ENCODE measurements at places on chromosomes 2 and 18.

DNA sequence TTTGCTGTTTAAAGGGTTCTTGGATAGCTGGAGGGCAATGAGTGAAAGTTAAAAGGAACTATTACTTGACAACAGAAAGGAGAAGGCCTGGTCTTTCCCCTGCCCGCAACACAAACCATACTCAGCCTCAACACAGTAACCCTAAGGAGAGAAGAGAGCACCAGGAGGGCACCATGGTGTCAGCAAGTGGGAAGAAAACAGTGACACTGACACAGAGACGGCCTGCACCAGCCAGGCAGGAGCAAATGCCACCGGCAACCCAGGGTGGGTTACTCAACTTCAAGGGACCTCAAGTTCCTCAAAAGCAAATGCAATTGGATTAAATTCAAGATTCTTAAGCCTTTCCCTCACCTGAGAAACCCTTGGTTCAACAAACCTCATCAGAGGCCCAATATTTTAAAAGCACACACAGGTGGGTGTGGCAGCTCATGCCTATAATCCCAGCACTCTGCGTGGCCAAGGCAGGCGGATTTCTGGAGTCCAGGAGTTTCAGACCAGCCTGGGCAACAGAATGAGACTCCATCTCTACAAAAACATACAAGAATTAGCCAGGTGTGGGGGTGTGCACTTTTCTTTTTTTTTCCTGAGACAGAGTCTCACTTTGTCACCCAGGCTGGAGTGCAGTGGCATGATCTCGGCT lies 52.3 kb downstream of the TFCP2L1 start:
- DNase-seq: no peak

DNA sequence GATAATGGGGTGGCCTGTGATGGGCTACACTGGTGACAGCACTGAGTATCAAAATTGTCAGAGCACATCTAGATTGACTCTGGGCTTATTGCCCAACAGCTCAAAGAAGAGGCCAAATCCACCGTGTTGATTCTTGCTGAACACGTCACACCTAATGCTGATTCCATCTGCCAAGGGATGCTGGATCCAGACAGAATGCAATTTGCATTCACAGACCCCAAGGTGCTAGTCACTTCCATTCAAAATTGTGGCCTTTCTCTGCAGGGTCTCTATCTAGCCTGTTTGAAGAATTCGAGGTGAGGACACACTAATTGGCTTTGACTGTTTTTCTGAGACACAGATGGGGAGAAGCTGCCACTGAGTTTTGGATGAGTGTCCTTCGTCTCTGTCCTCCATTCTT lies 13.5 kb upstream of the GPR39 start:
- no peak for DNase-seq

DNA sequence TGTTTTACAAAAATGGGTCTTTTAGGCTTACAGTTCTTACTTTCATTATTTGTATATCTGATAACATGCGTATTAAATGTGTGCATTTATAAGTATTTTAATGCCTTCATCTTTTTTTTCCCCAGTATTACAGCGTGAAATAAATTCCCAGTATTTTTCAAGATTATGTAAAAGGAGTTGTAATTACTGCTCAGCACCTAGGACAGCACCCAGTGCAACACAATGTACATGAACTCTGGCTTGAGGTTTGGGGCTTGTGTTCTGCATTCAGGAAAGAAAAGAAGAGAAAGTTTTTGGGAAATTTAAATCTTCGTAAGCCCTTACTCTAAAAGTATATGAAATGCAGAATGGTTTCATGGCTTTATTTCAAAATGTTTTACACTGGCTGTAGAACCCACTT lies 16.7 kb downstream of the ZNF638 start:
- DNase-seq: no peak

GRCh38 chr18:22778996-22779395 lies 154.1 kb upstream of the RBBP8 start:
- no peak for DNase-seq

DNA sequence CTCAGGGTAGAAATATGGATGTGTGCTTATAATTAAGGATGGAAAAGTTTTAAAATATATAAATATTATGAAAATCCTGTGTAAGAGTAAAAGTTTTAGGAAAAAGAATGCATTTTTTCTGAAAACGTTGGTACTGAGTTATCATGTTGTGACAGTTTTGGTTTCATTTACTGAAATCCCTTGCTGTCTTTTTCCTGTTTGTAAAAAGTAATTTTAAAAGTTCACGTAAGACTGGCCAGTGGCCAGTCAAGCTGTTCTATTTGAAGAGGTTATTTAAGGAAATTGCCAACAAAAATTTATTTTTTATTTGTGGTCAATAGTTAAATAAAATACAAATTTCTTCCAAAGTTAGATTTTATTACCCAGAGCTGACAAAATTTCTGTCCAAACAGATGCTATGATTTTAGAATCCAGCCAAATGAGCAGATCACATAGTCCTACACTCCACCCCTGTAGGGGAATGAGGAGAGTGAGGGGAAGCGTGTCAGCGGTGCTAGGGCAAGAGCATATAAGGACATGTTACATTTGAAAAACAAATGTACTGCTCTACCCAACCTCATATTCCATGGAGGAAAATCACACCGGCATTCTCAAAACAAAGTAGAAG lies 297.8 kb upstream of the TFPI start:
- no peak for DNase-seq

DNA sequence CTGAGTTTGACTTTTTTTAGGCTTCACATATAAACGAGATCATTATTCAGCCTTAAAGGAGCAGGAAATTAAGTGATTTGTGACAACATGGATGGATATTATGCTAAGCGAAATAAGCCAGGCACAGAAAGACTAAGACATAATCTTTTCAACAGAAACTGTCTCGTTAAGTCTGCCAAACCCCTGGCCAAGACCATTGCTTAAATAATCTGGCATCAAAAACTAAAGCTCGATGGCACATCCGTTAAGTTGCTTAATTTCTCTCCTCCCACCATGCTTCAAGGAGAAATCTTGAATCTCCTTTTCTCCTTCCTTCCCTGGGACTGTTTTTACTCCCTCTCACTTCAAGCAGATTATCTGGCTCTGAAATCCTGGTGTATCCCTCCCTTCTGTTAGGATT lies 140.3 kb downstream of the GALNT14 start:
- no peak for DNase-seq

DNA sequence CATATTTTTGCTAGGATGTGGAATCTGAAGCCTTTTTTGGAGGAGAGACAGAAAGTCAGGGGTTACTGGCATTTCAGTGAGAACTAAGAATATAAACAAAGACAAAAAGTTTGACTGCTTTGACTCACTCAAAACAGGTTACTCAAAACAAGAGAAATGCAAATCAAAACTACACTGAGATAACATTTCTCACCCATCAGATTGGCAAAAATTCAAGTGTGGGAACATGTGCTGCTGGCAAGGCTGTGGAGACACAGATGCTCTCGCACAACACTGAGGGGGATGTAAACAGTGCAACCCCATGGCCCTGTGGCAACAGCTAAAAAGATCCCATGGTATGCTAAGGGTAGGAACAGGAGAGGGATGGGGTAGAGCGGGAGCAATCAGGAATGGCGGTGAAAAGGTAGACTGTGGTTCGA lies 86.6 kb downstream of the DTNB start:
- DNase-seq: no peak
